ENCODE measurements at places on chromosomes 5 and 9.

DNA sequence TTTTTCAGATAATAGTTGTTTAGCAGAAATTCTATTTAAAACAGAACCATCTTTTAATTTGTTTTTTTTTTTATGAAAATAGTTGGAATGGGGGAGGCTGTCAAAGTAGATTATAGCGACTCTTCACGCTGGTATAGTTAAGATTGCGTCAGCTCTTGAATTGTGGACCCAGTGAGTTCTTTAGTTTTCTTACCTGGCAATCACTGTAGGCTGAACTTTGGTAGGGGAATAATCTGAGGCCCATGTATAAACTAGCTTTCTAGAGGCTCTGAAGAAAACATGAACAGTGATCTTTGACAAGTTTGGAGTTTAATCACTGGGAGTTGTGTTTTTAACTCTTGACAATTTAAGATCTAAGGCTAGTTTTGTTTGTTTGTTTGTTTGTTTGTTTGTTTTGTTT is 80.8 kb downstream of the CD180 start:
- no peak for DNase-seq

- no peak for DNase-seq
These were observed 131.9 kb downstream of the NPR3 start for GRCh38 chr5:32842813-32843530.

- DNase-seq, result no peak
These were observed 1.6 kb upstream of the DBN1 start for GRCh38 chr5:177474846-177475562.

DNA sequence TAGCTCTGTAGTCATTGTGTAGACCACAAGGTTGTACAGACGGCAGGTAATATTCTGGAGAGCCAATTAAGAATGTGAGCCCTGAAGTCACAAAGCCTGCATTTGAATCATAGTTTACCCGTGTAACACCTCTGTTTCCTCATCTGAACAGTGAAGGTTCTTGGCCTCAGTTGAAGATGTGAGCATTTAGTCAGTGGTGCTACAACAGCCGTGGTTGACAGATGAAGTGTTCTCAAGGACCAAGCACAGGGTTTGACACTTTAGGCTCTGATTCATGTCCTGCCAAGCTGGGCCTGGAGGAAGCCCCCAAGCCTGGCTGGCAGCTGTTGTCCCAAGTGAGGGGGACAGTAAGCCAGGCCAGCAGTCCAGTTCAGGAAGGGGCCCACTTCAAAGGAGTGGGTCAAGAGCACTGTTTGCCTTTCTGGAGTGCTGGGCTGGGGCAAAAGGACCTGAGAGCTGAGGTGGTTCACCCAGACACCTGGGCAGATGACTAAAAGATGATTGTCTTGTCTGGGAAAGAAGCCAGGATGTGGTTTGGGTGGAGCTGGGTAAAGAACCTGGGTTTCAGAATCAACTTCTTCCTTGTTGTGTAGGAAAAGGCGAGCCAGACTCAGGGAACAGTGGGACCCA is 20.7 kb downstream of the FAXDC2 start:
- DNase-seq, result peak; percentile 48

- no peak for DNase-seq
These were observed 5.1 kb upstream of the GPX8 start for GRCh38 chr5:55154873-55155272.

DNA sequence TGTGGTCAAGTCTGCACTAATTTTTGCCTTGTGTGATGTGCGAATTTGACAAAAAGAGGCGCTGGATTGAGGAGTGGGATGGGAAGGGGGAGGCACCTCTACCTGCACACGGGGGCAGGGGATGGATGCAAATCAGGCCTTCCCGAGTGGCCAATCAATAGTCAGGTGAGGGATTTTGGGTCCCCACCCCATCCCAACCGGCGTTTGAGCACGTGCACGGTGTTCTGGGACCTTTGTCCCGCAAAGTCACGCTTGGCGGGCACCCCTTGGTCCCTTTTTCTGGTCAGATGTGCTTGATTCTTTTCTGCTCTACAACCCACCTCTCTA is 685 bp upstream of the ADAMTS19 start:
- no peak for DNase-seq

DNA sequence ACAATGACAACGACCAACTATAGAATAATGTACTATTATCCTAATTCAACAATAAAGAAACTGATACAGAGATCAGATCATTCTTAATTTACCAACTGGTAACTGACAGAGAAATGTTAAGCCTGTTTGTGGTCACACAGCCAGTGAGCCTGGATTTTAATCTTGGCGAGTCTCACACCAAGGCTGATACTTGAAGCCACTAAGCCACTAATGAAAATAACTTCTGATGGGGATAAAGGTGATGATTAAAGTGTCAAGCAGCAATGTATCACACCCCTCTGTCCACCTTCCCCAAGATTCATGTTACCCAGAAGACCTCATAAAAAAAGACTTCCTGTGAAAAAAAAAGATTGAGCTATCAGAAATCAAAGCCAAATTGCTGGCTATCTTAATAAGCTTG is 350.5 kb downstream of the SPOCK1 start:
- DNase-seq, result no peak
